Posterior vena cava (tissue), 2 donors: ENCODE measurements at places on chromosomes 16 and 17. TPM values are rescaled to one million over a fixed set of nuclear protein-coding genes. Genes with fewer than 3 reads are reported as not detected.

CORO7 gene
- 29.5 TPM for total RNA-seq

DNA sequence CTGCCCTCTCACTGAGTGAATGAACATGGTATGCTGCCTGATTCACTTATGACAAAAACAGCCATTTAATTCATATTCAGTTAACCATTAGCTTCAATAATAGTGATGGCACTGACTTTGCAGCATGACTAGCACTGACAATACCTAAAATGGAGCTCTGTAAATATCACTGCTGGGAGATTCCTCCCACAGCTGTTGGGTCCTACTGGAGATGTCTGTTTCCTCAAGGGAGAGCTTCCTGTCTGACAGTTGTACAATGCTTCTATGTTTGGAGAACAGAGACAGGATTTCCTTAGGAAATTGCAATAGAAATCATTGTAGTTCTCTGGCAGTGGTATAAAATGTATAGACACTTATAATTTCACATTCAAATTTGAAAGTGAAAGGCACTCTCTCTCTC is 695.9 kb upstream of the CDH8 start:
- DNase-seq: no peak

DNA sequence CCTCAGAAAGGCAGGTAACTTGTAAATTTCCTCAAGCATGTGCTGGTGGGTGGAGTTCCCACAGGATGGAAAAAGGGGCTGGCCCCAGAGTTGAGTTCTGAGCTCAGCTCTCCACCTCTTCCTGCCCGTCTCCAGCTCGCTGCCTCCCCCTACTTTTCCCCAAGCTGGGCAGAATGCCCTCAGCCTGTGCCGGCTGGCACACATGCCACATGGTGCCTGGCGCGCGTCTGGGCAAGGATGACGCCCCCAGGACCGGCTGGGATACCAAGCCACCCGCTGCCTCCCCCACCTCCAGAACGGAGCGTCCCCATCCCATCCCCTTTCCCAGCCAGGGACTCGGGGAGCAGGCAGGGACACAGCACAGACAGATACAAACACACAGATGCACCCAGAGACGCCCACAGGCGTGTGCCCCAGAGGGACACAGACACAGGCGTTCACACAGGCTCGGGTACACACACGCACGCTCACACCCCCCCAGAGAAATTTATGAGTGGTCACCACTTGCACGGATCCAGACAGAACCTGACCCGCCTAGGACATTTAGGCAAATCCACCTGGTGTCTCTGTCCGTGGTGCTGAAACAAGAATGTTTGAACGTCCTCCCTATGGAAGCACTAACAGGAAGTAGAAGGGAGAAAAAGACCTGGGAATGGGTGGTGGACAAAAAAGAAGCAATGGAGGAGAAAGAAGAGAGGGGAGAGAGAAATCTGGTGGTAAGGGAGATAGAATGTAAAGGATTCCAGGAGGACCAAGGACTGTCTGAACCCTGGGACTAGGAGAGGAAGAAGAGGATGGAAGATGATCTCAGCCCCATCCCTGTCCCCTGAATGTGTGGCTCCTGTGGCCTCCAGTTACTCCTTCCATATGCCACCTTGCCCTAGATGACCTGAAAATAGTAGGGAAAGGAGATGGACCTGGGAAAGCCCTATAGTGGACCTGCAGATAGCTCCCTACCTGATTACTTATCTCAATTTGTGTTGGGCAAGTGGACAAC is 15.5 kb downstream of the NEUROD2 start:
- DNase-seq: no peak

DNA sequence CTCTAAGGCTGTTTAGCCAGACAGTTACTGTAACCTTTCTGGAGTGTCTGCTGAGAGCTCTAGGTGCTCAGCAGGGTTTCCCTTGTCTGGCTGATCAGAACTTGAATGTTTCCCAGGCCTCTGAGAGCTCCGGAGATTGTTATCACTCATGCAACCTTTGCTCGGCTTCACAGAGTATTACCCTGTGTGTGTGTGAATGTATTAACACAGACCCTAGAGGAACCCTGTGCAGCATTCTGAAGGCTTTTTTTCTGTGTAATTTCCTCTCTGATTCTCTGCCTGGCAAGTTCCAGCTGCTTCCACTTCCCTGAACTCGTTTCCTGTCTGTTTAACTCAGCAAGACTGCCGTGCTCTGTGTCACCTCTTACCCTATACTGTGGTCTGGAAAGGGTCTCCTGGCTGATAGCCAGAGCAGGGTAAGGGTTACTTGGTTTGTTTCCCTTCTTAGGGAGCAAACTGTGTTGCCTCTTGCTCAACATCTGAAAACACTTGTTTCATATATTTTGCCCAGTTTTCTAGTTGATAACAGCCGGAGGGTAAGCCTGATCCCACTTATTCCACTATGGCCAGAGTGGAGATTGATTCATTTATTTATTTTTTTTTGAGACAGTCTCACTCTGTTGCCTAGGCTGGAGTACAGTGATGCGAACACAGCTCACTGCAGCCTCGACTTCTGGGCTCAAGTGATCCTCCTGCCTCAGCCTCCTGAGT is 21.7 kb downstream of the PRMT7 start:
- no peak for DNase-seq

GRCh38 chr16:80541306-80541694 is 507 bp downstream of the DYNLRB2 start:
- no peak for DNase-seq

GRCh38 chr16:67893743-67894399 is 817 bp downstream of the PSKH1 start:
- DNase-seq: no peak

ZNRF1 gene
- total RNA-seq: 15.4 TPM

MYL4 gene
- total RNA-seq: 2.0 TPM
